ENCODE measurements at places on chromosomes 6 and 20. TPM values are rescaled to one million over a fixed set of nuclear protein-coding genes. Genes with fewer than 3 reads are reported as not detected.
A peak's percentile ranks its signal among the peaks of the same experiment; 100 is the strongest.

Gene IRAK1BP1
- total RNA-seq, result 3.4 TPM

Gene LY6G5C
- total RNA-seq, result 1.6 TPM

DNA sequence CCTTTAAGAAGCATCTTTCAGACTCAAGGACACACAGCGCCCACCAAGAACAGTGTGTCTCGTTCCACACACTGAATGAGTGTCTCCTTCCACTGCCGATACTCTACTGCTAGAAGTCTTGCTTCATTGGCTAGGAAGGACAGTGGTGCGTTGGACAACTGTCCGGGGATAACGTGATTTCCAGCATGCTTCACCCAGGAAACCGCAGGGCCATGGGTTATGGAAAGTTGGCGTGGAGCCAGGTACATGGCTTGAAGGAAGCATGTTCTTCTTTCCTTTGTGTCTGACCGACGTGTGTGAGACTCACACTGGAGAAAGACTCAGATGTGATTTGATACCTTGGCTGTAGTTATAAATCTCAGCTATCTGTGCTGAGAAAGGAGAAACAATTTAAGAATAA is 73.2 kb downstream of the SMOC2 start:
- H3K27me3 ChIP-seq, result peaks cover 19% of the 10 kb centered on the region
- H3K27ac ChIP-seq, result no peak overlapping the region
- no peak overlapping the region for H3K4me3 ChIP-seq
- no peaks in the 10 kb centered on the region for H3K36me3 ChIP-seq
- no peaks in the 10 kb centered on the region for H3K4me1 ChIP-seq
- no peak for DNase-seq

Gene REM1
- not detected for total RNA-seq

Gene RAB32
- 29.8 TPM for total RNA-seq

DNA sequence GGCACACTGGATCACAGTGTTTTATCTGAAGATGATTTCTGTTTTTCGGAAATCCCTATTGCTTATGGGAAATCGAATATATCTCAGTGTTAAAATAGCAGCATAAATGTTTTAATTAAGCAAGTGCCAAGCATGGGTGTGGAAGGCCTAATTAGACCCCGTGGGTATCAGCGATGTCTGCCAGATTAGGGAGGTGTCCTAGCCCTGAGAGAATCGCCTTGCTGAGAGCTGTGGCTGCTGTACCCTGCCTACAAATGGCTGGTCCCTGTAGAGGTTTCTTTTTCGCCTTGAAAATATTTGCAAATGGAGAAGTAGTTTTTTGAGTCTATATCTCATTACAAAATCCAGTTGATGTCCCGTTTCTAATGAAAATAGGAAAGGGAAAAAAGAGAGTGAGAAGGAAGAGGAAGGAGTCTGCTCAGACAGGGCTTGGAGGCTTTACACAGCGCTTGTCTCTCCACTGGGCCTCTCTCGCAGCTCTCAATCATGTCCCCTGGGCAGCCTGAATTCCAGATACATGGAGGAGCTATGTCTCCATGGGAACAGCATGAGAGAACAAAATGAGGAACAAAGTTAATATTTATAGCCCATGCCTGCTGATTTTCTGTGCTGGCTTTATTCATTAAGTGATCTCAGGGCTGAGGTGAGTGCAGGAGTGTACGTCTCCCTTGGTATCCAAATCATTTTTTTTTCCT is 35.2 kb upstream of the BCLAF1 start:
- H3K4me3 ChIP-seq, result no peak overlapping the region
- H3K27me3 ChIP-seq, result no peaks in the 10 kb centered on the region
- H3K36me3 ChIP-seq, result no peaks in the 10 kb centered on the region
- no peaks in the 10 kb centered on the region for H3K4me1 ChIP-seq
- H3K27ac ChIP-seq, result no peak overlapping the region

Gene MACROD2
- total RNA-seq, result 11.5 TPM

GRCh38 chr6:150478656-150479545 is 110.1 kb downstream of the IYD start:
- H3K27ac ChIP-seq, result no peak overlapping the region
- no peaks in the 10 kb centered on the region for H3K27me3 ChIP-seq
- H3K36me3 ChIP-seq, result no peaks in the 10 kb centered on the region
- no peaks in the 10 kb centered on the region for H3K4me1 ChIP-seq
- DNase-seq, result no peak
- H3K4me3 ChIP-seq, result no peak overlapping the region

- H3K27me3 ChIP-seq, result no peaks in the 10 kb centered on the region
- H3K36me3 ChIP-seq, result no peaks in the 10 kb centered on the region
- H3K27ac ChIP-seq, result no peak overlapping the region
- DNase-seq, result peak; percentile 55
- no peak overlapping the region for H3K4me3 ChIP-seq
- H3K4me1 ChIP-seq, result peaks cover 22% of the 10 kb centered on the region
Observed at GRCh38 chr6:40778196-40778595, 191.0 kb upstream of the LRFN2 start.

Gene SERPINB1
- total RNA-seq, result 133 TPM

DNA sequence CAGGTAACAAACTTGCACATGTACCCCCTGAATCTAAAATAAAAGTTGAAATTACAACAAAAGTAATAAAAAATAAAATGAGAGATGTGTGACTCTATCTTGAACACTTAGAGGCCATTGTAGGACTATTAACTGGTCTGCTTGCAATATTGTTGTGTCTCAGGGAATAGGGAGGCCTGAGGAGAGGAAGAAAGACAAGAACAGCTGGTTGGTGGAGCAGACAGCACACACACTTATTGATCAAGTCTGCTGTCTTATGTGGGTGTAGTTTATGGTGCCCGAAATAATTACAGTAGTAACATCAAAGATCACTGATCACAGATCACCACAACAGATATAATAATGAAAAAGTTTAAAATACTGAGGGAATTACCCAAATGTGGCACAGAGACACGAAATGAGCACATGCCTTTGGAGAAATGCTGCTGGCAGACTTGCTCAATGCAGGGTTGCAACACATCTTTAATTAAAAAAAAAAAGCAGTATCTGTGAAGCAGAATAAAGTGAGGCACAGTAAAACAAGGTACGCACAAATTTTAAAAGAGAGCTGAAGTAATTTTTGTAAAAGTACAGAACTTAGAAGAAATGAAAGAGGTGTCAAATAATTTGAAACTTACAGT is 110.1 kb upstream of the HDAC2 start:
- H3K4me1 ChIP-seq, result no peaks in the 10 kb centered on the region
- no peak overlapping the region for H3K27ac ChIP-seq
- H3K36me3 ChIP-seq, result no peaks in the 10 kb centered on the region
- DNase-seq, result no peak
- H3K27me3 ChIP-seq, result no peaks in the 10 kb centered on the region
- no peak overlapping the region for H3K4me3 ChIP-seq

Gene GTF3C6
- total RNA-seq, result 59.2 TPM

DNA sequence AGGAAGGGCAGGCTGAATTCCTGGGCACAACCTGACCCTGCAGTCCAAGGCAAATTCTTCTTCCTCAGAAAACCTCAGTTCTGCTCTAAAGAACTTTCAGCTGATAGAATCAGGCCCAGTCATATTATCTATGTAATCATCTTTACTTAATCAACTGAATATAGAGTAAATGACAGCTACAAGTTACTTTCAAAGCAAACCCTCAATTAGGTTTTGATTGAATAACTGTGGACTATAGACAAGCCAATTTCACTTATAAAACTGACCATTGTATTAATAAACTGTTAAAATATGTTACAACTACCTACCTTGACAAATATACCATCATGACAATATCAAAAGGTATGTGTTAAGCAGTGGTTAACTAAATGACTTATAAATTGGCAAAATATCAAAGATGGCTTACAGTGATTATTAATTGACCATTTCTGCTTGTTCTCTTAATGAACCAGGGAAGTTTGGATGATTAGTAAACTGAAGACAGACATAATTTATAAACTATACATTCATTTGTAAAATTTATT is 46.1 kb upstream of the ADGRF5 start:
- no peaks in the 10 kb centered on the region for H3K27me3 ChIP-seq
- H3K4me1 ChIP-seq, result peaks cover 19% of the 10 kb centered on the region
- H3K36me3 ChIP-seq, result no peaks in the 10 kb centered on the region
- no peak overlapping the region for H3K4me3 ChIP-seq

DNA sequence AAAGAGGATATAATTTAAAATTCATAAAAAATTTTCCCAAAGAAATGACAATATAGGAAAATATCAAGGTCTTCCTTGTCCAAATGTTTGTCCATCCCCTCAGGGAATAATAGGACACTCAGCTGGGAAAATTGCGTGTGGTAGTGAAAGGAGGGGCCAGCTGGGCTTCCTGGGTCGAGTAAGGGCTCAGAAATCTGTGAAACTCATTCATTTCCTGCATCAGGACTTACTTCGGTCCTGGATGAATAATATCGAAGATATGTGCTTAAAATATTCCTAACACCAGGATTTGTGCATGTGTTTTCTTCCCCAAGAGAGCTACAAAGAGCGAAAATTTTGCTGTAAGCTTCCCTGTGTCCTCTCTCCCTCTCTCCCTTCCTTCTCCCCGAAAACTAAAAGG is 118.2 kb upstream of the GJE1 start:
- H3K27ac ChIP-seq, result peak overlapping the region; percentile 100
- H3K4me3 ChIP-seq, result peak overlapping the region; percentile 13
- peaks cover 53% of the 10 kb centered on the region for H3K4me1 ChIP-seq
- no peaks in the 10 kb centered on the region for H3K27me3 ChIP-seq

DNA sequence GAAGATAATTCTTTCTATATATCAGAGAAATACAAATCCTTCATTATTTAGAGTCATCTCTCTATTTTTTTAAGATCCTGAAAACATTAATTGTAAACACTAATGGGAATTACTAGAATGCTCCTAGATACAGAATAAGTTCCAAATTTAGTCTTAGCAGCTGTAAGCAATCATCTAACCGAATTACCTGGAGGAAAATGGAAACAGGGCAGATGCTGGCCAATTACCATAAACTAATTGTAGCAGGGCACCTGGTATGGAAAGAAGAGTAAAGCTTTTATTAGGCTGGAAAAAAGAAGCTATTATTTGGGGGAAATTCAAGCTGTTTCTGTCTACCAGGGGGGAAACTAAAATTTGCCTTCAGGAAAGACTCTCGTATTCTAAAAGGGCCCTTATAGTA is 257.5 kb downstream of the MMUT start:
- no peak overlapping the region for H3K27ac ChIP-seq
- H3K4me1 ChIP-seq, result no peaks in the 10 kb centered on the region
- H3K36me3 ChIP-seq, result no peaks in the 10 kb centered on the region
- DNase-seq, result no peak

DNA sequence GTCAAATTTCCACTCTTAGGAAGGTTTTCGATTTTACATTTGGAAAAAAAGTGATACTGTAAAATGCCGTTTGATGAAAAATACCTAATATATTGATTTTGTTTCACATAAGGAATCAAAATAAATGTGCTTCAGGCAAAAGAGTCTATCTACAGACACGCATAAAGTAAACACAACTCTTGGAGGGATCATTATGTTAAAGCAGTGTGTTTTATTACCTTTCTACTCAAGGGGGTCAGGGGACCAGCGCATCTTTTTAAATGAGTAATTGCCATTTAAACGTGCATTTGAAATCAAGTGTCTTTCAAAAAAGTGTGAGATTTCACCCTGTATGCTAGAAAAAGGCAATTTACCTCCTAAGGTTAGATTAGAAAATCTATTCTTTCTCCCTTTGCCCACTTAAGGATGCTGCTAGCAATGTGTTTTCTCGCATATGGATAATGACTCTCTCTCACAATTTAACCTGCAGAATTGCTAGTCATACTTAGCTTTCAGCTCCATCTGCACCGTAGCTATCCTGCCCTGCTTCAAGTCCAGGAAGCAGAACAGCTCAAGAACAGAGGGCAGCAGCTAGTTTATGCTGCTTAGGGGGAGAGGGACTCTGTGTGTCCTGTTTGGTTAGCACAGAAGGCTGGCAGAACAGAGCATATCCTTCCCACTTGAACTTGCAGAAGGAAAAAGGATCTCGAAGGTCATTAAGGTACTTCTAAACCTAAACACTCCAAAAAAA is 35.0 kb downstream of the NKAIN2 start:
- DNase-seq, result no peak
- H3K27me3 ChIP-seq, result no peaks in the 10 kb centered on the region
- no peaks in the 10 kb centered on the region for H3K4me1 ChIP-seq
- H3K36me3 ChIP-seq, result no peaks in the 10 kb centered on the region
- H3K27ac ChIP-seq, result no peak overlapping the region

DNA sequence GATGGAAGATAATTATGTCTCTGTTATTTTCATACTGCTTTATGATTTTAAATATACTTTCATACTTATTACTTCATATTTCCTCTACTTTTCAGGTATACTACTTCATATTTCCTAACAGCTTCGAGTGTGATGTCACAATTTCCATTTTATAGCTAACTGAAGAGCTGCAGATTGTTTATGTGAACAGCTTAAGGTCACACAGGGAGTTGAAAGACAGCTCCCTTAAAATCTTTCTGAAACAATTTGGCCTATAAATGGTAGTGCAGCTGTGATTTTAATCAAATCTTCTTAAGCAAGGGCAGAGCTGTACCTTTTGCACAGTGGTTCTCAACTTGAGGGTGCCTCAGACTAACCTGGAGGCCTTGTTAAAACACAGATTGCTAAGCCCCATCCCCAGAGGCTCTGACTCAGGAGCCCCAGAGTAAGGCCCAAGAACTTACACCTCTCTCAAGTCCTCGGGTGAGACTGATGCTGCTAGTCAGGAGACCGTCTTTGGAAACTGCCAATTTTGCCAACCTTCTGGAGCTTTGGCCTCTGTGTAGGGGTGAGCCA is 347.0 kb upstream of the HSF2 start:
- peaks cover 36% of the 10 kb centered on the region for H3K27me3 ChIP-seq
- no peak overlapping the region for H3K4me3 ChIP-seq
- no peaks in the 10 kb centered on the region for H3K4me1 ChIP-seq
- H3K36me3 ChIP-seq, result no peaks in the 10 kb centered on the region

DNA sequence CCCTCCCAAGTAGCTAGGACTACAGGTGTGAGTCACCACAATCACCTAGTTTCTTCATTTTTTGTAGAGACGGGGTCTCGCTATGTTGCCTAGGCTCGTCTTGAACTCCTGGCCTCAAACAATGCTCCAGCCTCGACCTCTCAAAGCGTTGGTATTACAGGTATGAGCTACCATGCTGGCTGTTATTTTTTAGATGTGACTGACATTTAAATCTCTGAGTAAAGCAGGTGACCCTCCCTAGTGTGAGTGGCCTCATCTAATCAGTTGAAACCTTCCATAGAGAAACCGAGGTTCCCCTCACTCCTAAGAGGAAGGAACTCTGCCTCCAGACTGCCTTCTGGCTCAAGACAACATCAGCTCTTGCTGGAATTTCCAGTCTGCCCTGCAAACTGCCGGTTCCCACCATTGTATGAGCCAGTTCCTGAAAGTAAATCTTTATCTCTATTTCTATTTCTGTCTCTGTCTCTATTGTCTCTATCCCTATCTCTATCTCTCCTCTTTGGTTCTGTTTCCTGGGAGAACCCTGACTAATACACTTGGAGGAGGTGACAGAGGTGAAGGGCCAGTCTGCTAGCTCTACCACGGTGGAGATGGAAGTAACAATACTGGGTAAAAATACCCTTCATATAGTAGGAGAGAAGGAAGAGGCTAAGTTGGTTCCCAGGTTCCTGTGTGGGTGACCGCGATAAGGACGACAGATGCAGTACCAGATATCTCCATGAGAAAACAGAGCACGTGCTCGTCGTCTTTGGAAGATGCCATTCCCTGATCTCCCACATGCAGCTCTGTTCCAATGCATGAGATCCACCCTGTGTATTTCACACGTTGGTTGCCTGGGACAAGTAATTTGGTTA is 81.0 kb downstream of the MYB start:
- H3K27ac ChIP-seq, result no peak overlapping the region
- no peak overlapping the region for H3K4me3 ChIP-seq
- H3K4me1 ChIP-seq, result 0 out of 2 replicates have a peak, but pooled peaks cover 8% of the 10 kb centered on the region
- no peaks in the 10 kb centered on the region for H3K36me3 ChIP-seq
- no peak for DNase-seq

All from PC-3 (cell line).